ENCODE measurements at places on chromosomes 3 and 15. TPM values are rescaled to one million over a fixed set of nuclear protein-coding genes. Genes with fewer than 3 reads are reported as not detected.

Gene LIPC
- total RNA-seq: 1.2 TPM

- H3K27me3 ChIP-seq: no peaks in the 10 kb centered on the region
- no peaks in the 10 kb centered on the region for H3K4me1 ChIP-seq
- no peak for DNase-seq
Measured at GRCh38 chr15:69797615-69798014, 300.1 kb downstream of the TLE3 start.

- no peaks in the 10 kb centered on the region for H3K36me3 ChIP-seq
- no peaks in the 10 kb centered on the region for H3K4me1 ChIP-seq
- H3K27me3 ChIP-seq: no peaks in the 10 kb centered on the region
- DNase-seq: no peak
Measured at GRCh38 chr3:94147012-94147411, 84.2 kb downstream of the NSUN3 start.

- no peaks in the 10 kb centered on the region for H3K36me3 ChIP-seq
- H3K27me3 ChIP-seq: no peaks in the 10 kb centered on the region
- peaks cover 55% of the 10 kb centered on the region for H3K4me1 ChIP-seq
Measured at GRCh38 chr15:66387163-66388042, 691 bp downstream of the MAP2K1 start.

GRCh38 chr3:11558918-11559815 is 84.5 kb downstream of the VGLL4 start:
- H3K36me3 ChIP-seq: peaks cover 61% of the 10 kb centered on the region
- H3K27ac ChIP-seq: no peak overlapping the region
- no peaks in the 10 kb centered on the region for H3K27me3 ChIP-seq
- H3K4me3 ChIP-seq: no peak overlapping the region

GRCh38 chr15:55250392-55250791 is 39.2 kb downstream of the RAB27A start:
- H3K27me3 ChIP-seq: no peaks in the 10 kb centered on the region
- H3K4me1 ChIP-seq: peaks cover 34% of the 10 kb centered on the region
- H3K36me3 ChIP-seq: no peaks in the 10 kb centered on the region
- no peak for DNase-seq
- H3K27ac ChIP-seq: peak overlapping the region; percentile 11
- no peak overlapping the region for H3K4me3 ChIP-seq

Gene ZNF860
- total RNA-seq: not detected

DNA sequence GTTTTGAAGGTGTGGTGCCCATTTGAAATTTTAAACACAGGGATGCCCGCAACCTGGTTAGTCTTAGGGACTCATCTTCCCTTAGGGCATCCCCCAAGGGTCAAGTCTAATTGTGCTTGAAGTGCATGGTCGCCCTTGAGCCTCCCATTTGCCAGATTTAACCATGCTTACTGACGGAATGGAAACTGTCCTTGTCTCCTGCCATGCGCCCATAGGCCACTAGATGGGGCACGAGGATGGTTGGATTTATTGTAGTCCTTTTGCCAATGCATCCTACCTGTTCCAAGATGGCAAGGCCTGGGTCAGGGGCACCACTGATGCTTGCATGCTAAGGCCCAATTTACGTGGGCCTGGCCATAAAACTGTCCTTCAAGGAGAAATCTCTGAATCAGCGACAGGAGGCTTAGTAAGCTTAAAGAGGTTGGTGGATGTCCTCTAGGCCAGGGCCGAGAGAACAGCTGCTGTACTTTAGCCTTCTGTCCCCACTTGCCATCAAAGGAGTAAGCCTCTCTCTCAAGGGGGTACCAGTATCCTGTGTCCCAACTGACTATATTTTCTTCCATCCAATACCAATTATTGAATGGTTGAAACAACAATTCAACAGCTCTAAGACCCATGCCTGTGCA is 355.4 kb downstream of the OTOL1 start:
- H3K4me3 ChIP-seq: no peak overlapping the region
- H3K27me3 ChIP-seq: no peaks in the 10 kb centered on the region
- H3K27ac ChIP-seq: no peak overlapping the region
- no peaks in the 10 kb centered on the region for H3K36me3 ChIP-seq

Gene UBAP1L
- 7.2 TPM for total RNA-seq

- H3K27me3 ChIP-seq: no peaks in the 10 kb centered on the region
- DNase-seq: no peak
- peaks cover 7% of the 10 kb centered on the region for H3K4me1 ChIP-seq
- H3K36me3 ChIP-seq: no peaks in the 10 kb centered on the region
Measured at GRCh38 chr3:119245778-119246177, 5.1 kb upstream of the B4GALT4 start.

Gene CISH
- 3.5 TPM for total RNA-seq

- H3K27me3 ChIP-seq: no peaks in the 10 kb centered on the region
- H3K4me3 ChIP-seq: no peak overlapping the region
- H3K36me3 ChIP-seq: peaks cover 34% of the 10 kb centered on the region
- peaks cover 3% of the 10 kb centered on the region for H3K4me1 ChIP-seq
- H3K27ac ChIP-seq: no peak overlapping the region
Measured at GRCh38 chr15:63551400-63551799, 45.8 kb upstream of the FBXL22 start.

- DNase-seq: no peak
- no peaks in the 10 kb centered on the region for H3K4me1 ChIP-seq
- no peak overlapping the region for H3K27ac ChIP-seq
Measured at GRCh38 chr15:20106026-20106425, 435.6 kb downstream of the GOLGA6L6 start.

DNA sequence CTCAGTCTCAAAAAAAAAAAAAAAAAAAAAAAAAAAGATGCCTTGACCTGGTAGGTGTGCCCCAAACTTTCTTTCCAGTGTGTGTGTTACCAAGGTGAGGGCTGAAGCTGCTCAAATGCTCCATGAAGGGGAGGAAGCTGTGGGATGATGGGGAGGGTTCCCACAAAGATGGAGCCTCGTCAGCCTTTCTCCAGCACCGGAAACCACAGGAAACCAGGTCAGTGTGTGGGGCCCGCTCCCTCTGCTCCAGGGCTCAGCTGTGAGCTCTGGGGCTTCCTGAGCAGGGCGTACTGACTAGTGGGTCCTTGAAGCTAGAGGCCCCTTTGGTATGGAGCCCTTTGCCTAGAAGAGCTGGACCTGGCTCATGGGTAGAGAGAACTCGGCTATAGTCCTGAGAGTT is 681 bp upstream of the IL17RE start:
- H3K4me3 ChIP-seq: peak overlapping the region; percentile 28
- peak overlapping the region; percentile 40 for H3K27ac ChIP-seq
- peaks cover 25% of the 10 kb centered on the region for H3K4me1 ChIP-seq
- no peaks in the 10 kb centered on the region for H3K36me3 ChIP-seq
- H3K27me3 ChIP-seq: no peaks in the 10 kb centered on the region
- no peak for DNase-seq

Gene LMLN
- total RNA-seq: 3.5 TPM

DNA sequence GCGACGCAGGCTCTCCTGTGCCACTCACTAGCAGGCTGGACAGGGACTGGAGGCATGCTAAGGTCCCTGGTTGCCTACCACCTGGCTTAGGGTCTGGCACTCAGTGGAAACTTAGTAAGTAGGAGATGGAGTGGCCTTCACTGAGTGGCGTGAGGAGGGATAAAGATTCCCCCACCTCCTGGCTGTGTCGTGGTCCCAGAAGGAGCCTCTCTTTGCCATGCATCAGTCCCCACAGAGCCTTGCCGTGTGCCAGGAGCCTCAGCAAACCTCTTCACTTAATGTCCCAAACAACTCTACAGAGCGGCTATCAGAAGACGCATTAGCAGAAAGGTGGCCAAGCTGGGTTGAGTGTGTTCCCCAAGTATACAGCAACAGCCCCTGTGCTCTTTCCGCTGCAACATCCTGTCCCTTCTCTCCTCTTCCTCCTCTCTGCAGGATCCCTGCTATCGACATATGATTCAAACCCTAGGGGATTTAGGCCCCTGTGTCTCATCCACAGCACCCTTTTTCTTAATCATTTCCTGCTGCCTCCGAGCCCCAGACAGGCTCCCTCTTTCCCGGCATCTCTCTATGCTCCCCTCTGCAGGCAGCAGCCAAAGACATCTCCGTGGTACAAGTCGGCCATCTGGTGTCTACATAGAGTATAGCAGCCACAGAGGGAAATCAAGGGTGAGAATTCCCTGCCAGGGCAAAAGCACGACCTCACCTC is 66.7 kb downstream of the SLC6A1 start:
- no peak overlapping the region for H3K27ac ChIP-seq
- no peaks in the 10 kb centered on the region for H3K36me3 ChIP-seq
- peaks cover 9% of the 10 kb centered on the region for H3K27me3 ChIP-seq
- peaks cover 4% of the 10 kb centered on the region for H3K4me1 ChIP-seq

DNA sequence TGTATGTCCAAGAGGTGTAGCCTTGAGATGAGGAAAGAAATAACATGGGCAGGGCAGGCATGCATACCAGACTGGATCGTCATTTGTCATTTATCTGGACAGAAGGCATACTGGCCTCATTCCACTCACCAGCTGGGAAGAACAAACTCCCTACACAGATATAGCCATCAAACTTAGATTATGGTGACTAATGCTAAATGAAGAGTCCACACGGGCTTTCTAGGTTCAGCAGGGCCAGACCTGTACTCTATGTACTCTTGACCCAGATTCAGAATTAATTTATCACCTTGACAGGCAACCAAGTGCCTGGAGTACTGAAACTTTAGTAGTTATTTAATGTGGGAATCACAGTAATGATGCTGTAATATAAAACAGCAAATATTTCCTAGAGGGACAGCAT is 164.3 kb upstream of the IL12A start:
- H3K36me3 ChIP-seq: no peaks in the 10 kb centered on the region
- H3K4me1 ChIP-seq: no peaks in the 10 kb centered on the region
- no peaks in the 10 kb centered on the region for H3K27me3 ChIP-seq
- H3K4me3 ChIP-seq: no peak overlapping the region
- H3K27ac ChIP-seq: no peak overlapping the region

- no peak for DNase-seq
- no peaks in the 10 kb centered on the region for H3K27me3 ChIP-seq
- H3K36me3 ChIP-seq: peaks cover 11% of the 10 kb centered on the region
Measured at GRCh38 chr3:30618526-30618925, 12.1 kb downstream of the TGFBR2 start.

- DNase-seq: no peak
- H3K36me3 ChIP-seq: peaks cover 36% of the 10 kb centered on the region
- no peak overlapping the region for H3K4me3 ChIP-seq
- no peaks in the 10 kb centered on the region for H3K27me3 ChIP-seq
- peak overlapping the region; percentile 26 for H3K27ac ChIP-seq
- H3K4me1 ChIP-seq: peaks cover 67% of the 10 kb centered on the region
Measured at GRCh38 chr15:38540510-38540909, 24.1 kb downstream of the RASGRP1 start.

DNA sequence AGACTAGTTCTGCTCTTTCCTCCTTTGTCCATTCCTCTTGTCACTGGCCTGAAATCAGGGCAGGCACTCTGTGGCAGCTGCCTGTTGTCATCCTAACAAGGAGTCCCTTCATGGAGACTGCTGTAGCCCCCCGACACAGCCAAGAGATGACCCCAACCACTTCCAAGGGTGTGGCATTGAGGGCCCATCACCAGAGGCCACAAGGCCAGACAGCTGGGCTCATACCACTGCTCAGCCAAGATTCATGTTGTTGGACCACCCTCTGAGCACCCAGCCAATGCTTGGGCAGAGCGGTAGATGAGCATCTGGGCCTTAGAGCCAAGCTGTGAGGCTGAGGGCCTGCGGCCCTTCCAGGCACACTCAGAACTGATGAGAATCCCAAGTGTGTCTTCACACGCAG is 85.4 kb downstream of the EPHB1 start:
- no peaks in the 10 kb centered on the region for H3K36me3 ChIP-seq
- no peaks in the 10 kb centered on the region for H3K4me1 ChIP-seq
- DNase-seq: no peak
- H3K27ac ChIP-seq: no peak overlapping the region
- H3K4me3 ChIP-seq: no peak overlapping the region

- H3K27ac ChIP-seq: no peak overlapping the region
- H3K36me3 ChIP-seq: no peaks in the 10 kb centered on the region
- no peak for DNase-seq
- H3K27me3 ChIP-seq: no peaks in the 10 kb centered on the region
- no peaks in the 10 kb centered on the region for H3K4me1 ChIP-seq
Measured at GRCh38 chr3:66572938-66573710, 72.3 kb upstream of the LRIG1 start.

DNA sequence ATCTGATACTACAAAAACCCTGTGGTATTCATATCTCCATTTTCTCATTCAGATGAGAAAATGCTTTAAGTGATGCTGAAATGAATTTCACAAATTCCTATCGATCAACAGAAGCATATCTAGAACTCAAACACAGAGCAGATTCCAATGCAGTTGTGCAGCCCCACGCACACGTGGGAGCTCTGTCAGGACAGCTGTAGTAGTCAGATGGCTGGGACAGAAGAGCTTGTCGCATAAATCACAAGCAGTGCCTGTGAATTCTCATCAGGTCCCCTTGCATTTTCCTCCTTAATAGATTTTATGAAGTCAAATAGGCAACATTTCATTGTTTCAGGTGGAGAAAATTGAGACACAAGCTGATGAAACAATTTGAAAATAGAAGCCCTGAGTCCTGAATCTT is 792.3 kb downstream of the AGBL1 start:
- no peaks in the 10 kb centered on the region for H3K4me1 ChIP-seq
- no peak overlapping the region for H3K27ac ChIP-seq
- DNase-seq: no peak
- H3K27me3 ChIP-seq: no peaks in the 10 kb centered on the region

DNA sequence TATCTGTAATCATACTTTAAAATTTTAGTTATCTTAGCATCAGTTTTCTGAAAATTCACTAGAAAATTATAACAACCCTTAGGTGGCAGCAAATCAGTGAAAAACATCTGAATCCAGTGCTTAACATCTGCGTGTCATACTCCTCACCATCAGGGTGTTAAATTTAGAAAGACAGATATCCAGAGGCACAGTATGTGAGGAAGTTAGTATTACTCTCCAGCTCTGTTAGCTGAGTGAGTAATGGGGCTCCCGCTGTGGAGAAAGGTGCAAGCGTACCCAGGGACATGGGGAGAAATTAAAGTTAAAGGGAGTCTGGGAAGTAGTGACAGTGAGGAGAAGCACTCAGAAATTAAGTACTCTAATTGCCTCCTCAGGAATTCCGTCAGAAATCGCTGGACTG is 50.9 kb downstream of the CEP63 start:
- no peak for DNase-seq
- H3K27ac ChIP-seq: no peak overlapping the region
- no peaks in the 10 kb centered on the region for H3K27me3 ChIP-seq
- peaks cover 44% of the 10 kb centered on the region for H3K36me3 ChIP-seq
- no peaks in the 10 kb centered on the region for H3K4me1 ChIP-seq

GRCh38 chr15:85793641-85794597 is 806 bp downstream of the KLHL25 start:
- peak overlapping the region; percentile 80 for H3K4me3 ChIP-seq
- H3K4me1 ChIP-seq: peaks cover 38% of the 10 kb centered on the region
- H3K36me3 ChIP-seq: no peaks in the 10 kb centered on the region
- no peaks in the 10 kb centered on the region for H3K27me3 ChIP-seq

GRCh38 chr15:84654689-84655453 is 788 bp upstream of the WDR73 start:
- H3K36me3 ChIP-seq: peaks cover 16% of the 10 kb centered on the region
- peak overlapping the region; percentile 84 for H3K27ac ChIP-seq
- peaks cover 55% of the 10 kb centered on the region for H3K4me1 ChIP-seq
- peak overlapping the region; percentile 86 for H3K4me3 ChIP-seq
- no peaks in the 10 kb centered on the region for H3K27me3 ChIP-seq

- DNase-seq: no peak
- H3K27ac ChIP-seq: no peak overlapping the region
- peaks cover 63% of the 10 kb centered on the region for H3K27me3 ChIP-seq
- H3K4me1 ChIP-seq: peaks cover 26% of the 10 kb centered on the region
- H3K36me3 ChIP-seq: no peaks in the 10 kb centered on the region
Measured at GRCh38 chr3:181712226-181712552, 464 bp downstream of the SOX2 start.

Gene DUOX1
- total RNA-seq: 0.17 TPM

GRCh38 chr3:126958638-126959085 is 24.3 kb upstream of the PLXNA1 start:
- no peak overlapping the region for H3K27ac ChIP-seq
- DNase-seq: no peak
- no peaks in the 10 kb centered on the region for H3K4me1 ChIP-seq
- no peaks in the 10 kb centered on the region for H3K36me3 ChIP-seq
